ENCODE measurements at places on chromosomes 2 and 18.

GRCh38 chr2:75557474-75558133 is 3.1 kb downstream of the EVA1A start:
- DNase-seq: no peak

DNA sequence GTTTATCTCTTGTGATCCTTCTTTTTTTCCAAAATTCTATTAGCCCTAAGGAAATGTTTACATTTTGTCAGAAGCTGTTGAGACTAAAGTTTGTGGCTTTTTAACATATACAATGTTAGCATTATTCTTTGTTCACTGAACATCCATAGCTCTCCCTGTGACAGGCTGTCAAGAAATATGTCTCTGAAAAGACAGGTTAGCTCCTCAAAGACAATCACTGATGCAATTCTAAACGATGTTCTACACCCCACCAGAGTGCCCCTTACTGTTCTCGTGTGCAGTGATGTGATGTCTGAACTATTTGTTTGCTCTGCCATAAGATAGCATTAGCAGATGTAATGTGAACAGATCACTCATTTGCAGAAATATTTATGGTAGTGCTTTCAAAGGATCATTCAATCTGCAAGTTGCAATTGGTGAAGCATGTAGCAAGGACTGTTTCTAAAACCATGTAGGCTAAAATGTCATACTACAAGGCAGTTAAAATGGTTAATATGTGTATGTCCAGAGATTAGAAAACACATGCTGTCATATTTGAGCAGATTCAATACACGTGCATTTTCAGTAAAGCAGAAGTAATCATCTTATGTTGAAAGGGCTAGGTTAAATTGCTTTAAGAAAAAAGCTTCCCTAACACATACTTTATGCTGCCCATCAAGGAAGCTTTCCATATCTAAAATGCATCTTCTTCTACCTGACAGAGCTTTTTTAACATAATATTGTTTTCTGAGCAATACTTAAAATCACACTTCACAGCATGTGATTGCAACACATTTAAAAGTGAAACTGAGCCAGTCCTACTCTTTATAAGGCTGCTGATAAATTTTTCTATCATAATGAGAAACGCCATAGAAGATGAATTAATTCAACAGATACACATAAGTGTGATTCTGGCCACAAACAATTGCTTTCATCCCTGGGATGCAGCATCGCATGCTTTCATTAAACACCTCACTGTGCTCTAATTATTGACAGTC is 285.7 kb upstream of the UBE2E3 start:
- no peak for DNase-seq

DNA sequence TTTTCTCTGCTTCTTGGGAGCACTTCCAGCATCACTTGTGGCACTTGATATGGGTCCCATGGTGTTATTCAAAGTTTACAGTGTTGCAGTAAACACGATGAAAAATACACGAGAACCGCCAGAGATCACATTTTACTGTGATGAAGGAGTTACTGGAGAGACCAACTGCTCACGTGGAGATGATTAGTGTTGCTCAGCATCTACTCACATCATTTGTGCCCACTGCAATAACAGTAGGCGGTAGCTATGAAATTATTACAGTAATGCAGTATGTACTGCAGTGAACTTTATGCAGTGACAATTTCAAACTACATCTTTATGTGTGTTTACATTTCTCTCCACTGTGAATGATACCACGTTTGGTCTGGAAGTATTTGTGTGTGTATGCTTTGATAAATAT is 93.5 kb downstream of the SLC4A3 start:
- no peak for DNase-seq

DNA sequence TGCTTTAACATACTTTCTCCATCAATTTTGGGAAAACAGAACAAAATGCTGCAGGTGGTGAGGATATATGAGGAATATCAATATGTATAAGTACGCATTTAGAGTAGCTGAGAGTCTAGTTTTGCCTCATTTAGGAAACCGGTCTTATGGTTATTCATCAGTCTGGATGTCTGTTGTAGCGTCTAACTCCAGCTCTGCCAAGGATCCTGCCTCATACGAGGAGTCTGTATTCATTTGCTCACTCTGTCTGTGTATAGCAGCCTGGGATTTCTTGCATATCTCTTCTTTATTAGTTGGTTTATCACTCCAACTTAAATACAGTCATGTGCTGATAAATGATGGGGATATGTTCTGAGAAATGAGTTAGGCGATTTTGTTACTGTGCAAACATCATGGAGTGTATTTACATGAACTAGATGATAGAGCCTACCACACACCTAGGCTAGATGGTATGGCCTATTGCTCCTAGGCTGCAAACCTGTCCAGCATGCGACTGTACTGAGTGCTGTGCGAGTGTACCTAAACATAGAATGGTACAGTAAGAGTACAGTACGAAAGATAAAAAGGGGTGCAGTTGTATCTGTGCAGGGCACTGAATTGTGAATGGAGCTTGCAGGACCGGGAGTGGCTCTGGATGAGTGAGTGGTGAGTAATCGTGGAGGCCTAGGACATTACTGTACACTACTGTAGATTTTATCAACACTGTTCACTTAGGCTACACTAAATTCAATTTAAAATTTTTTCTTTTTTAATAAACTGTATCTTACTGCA is 148.1 kb downstream of the ZNF407 start:
- no peak for DNase-seq

- DNase-seq: no peak
Observed at GRCh38 chr2:47158576-47158975, 3.5 kb upstream of the STPG4 start.

DNA sequence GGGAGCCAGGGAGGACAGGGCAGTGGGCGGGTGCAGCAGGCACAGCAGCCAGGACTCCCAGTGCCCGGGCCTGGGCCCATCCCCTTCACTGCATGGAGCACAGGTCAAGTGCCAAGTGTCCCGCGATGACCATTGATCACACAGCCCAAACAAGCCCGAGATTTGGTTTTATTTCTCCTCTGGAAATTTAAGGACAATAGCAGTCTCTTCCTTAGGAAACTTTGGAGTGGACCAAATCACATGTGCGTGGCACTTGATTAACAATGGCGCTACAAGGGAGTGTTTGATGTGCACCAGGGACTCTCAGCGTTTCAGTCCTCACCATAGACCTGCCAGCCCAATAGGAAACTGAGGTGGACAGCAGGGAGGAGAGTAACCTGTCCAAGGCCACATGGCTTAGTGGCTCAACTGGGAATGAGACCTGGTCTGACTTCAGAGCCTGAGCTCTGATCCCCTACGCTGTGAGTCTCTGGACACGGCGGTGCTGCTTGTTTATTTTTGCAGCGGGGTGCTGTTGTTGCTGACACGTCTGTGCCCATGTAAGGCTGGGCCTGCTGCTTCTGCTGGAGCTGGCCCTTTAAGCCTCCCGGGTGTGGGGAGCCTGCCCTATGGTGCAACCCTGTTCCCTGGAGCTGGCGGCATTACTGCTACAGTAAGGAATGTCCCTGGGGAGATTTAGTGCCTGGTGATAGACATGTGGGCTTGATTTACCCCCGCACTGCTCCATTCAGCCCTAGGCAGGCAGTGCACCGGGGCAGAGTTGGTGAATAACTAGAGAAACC is 194.2 kb downstream of the INHBB start:
- no peak for DNase-seq

GRCh38 chr2:74693213-74693612 is 39.2 kb downstream of the SEMA4F start:
- peak; percentile 25 for DNase-seq

- DNase-seq: no peak
Observed at GRCh38 chr2:31081492-31081891, 56.7 kb downstream of the GALNT14 start.

- DNase-seq: peak; percentile 36
Observed at GRCh38 chr2:14903709-14904374, 271.3 kb downstream of the LRATD1 start.

DNA sequence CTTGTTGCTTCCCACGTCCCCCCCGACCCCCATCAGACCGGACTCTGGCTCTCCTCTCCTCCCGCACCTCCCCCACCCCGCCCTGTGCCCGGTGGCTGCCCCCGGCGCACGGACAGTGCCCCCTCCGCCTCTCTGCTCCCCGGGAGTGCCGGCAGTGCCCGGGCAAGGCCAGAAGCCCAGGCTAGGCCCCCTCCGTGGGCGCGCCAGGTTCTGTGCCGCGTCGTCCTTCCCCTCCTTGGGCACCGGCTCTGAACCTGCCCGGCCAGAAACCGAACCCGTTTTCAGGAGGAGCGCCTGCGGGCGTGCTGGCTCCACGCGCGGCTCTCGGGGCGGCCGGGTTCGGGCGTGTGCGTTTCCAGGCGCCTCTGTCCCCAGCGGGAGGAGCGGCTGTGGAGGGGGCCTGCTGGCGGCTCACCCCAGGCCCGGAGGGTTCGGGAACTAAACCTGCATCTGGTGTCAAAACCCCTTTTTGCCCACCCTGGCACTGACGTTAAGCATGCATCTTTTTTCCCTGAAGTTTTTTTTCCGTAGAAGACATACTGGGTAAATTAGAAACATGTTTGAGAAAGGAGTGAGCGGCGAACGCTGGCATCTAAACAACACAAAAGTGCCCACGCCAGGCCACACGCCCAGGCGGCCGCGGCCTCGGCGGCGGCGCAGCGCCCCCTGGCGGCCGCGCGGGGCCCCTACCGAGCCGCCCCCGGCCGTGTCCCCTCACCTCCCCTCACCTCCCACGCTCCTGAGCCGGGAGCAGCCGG is 123.9 kb upstream of the SLC1A4 start:
- DNase-seq: peak; percentile 75

GRCh38 chr2:177489719-177490301 is 97.2 kb downstream of the AGPS start:
- DNase-seq: peak; percentile 24

DNA sequence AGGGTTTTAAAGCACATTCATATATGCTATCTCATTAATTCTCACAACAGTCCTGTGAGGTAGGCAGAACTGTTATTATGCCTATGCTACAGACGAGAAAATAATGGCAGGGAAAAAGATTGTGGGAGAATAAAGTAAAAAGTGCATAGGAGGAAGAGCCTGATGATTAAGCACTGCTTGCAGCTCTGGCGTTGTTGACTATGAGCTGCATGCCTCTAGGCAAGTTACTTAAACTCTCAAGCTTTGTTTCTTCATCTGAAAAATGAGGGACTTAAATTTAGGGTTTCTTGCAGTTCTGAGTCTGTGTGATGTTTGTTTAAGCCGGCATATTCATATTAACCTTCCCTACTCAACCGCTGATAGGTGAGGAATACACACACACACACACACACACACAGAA is 51.6 kb upstream of the RAPH1 start:
- DNase-seq: no peak

DNA sequence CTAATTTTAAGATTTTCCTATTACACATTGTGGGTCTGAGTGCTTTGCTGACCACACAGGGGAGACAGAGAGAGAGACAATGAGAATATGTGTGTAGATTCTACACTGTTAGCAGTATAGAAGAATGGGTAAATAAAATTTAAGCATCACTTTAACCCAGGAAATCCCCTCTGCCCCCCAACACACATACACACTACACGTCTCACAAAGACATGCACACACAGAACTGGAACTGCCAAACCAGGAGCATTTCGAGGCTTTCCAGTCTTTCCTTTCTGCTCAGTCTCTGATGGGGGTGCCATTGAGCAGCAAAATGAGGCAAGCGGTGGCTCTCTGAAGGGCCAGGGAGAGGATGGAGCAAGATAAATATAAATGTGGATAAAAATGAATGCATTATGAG is 2.5 kb downstream of the MERTK start:
- DNase-seq: peak; percentile 45

GRCh38 chr2:156518138-156518537 is 82.0 kb downstream of the GPD2 start:
- DNase-seq: no peak

DNA sequence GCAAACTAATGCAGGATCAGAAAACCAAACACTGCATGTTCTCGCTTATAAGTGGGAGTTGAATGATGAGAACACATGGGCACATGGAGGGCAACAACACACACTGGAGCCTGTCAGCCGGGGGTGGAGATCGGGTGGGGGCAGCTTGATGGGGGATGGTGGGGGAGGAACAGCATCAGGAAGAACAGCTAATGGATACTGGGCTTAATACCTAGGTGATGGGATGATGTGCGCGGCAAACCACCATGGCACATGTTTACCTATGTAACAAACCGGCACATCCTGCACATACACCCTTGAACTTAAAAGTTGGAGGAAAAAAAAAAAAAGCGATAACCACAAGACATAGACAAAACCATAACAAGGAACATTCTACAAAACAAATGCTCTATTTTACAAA is 10.4 kb downstream of the CHMP3 start:
- no peak for DNase-seq

DNA sequence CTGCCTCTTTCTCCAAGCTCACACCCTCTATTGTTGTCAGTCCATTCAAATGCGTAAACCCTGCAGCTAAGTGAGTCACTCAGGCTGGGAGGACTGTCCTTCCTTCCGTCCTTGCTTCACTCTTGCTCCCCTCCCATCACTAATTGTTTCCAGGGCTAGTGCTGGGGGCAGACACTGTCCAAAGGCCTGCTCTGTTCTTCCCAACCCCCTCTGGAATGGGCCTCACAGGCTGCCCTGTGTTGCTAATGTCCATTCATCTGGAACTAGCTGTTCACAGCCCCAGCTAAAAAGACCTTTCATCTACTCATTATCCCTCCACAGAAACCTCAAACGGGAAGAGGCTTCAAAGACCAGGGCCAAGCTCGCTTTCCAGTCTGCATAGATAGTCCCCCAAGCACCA is 31.9 kb upstream of the NRP2 start:
- DNase-seq: no peak

- no peak for DNase-seq
Observed at GRCh38 chr2:85789271-85789670, 35.5 kb downstream of the ATOH8 start.

GRCh38 chr2:210392469-210392881 is 77.5 kb upstream of the MYL1 start:
- no peak for DNase-seq

- DNase-seq: no peak
Observed at GRCh38 chr18:26059357-26059756, 31.1 kb downstream of the SS18 start.

DNA sequence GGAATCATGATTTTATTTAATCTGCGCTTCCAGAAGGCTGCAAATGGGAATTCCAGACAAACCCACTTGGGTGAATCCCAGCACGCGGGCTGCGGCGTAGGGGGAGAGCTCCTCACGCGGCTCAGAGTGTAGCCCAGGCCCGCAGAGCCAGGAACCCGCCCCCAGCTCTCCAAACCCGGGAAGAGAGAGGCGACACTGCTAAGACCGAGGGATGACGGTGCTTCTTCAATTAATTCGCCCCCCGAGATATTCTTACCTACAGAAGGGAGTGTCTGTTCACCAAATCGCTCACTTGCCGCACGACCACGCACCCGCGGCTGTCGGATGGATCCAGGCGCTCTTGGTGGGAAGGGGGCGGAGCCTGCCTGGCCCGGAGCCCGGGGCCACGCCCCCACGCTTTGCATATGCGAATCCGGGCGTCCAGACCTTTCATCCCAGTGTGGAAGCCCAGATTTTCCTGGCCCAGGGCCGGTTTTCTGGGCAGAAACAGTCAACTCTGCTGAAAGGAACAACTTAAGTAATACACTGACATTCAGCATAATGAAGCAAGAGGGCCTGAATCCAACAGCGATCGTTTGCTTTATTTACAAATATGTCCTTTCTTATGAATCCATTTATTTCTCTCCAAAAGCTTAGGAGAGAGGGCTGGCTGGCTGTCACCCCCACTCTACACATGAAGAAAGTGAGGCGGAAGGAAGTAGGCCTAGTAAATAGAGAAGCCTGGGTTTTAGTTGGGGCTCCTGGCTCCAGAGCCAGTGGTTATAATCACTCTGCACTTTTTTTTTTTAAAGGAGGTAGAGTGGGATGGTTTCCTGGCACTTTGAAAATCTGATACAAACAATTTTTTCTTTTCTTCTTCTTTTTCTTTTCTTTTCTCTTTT is at the start of gene SLC19A3:
Gene SLC19A3, minus strand, starts transcription at position 342 of the 881 bp plus-strand sequence. CDS start 15,710 bp downstream, outside the sequence.
- peak; percentile 9 for DNase-seq
